ENCODE measurements at places on chromosomes 5 and 9.
A peak's percentile ranks its signal among the peaks of the same experiment; 100 is the strongest.

- peak; percentile 59 for DNase-seq
Observed at GRCh38 chr5:132190161-132190817, 37.4 kb downstream of the P4HA2 start.

GRCh38 chr9:130182381-130182909 is 10.2 kb downstream of the NCS1 start:
- DNase-seq: no peak

DNA sequence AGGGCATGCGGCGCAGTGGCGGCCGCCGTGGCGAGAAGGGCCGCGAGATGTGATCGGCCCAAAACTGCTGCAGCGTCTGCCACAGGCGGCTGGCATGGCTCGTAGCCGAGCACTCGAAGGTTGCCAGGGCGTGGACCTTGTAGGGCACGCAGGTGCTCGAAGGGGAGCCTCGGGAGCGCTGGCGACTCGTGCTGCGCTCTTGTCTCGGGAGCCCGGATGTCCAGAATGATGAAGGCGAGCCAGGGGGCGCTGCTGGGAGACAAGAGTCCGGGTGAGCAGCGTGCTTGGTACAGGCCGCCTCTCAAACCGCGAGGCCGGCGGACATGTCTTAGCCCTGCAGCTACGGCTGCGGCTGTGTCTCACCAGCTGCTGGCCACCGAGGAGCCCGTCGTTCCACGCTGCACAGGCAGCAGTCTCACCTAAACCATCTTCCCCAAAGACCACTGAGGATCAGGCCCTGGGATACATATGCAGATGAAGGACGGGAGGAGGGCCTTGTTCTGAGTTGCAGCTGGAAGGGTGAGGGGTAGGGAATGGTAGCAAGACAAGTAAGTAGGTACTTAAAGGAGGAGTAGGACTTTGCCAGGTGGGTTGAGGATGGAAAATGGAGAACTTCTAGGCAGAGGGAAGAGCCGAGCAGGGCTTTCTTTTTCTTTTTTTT is 1.7 kb downstream of the CBY3 start:
- peak; percentile 77 for DNase-seq

GRCh38 chr9:16530669-16531642 is 339.5 kb downstream of the BNC2 start:
- no peak for DNase-seq

GRCh38 chr5:173721601-173722232 is 105.3 kb upstream of the BOD1 start:
- no peak for DNase-seq

DNA sequence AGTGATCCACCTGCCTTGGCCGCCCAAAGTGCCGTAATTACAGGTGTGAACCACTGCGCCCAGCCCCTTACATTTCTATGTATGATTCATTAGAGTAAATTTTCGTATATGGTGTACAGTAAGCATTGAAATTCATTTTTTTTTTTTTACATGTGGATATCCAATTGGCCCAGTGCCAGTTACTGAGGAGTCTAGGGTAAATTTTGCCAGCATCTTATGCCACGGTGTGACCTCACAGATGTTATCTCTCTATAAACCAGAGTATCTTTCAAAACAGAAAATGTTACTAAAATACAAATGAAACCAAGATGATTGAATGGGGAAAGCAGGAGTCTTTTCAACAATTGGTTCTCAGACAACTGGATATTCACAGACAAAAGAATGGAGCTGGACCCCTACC is 64.7 kb downstream of the IPPK start:
- DNase-seq: no peak

GRCh38 chr9:128972956-128973355 is 25.5 kb downstream of the NUP188 start:
- no peak for DNase-seq

- no peak for DNase-seq
Observed at GRCh38 chr5:82734347-82734746, 342.8 kb downstream of the TMEM167A start.

DNA sequence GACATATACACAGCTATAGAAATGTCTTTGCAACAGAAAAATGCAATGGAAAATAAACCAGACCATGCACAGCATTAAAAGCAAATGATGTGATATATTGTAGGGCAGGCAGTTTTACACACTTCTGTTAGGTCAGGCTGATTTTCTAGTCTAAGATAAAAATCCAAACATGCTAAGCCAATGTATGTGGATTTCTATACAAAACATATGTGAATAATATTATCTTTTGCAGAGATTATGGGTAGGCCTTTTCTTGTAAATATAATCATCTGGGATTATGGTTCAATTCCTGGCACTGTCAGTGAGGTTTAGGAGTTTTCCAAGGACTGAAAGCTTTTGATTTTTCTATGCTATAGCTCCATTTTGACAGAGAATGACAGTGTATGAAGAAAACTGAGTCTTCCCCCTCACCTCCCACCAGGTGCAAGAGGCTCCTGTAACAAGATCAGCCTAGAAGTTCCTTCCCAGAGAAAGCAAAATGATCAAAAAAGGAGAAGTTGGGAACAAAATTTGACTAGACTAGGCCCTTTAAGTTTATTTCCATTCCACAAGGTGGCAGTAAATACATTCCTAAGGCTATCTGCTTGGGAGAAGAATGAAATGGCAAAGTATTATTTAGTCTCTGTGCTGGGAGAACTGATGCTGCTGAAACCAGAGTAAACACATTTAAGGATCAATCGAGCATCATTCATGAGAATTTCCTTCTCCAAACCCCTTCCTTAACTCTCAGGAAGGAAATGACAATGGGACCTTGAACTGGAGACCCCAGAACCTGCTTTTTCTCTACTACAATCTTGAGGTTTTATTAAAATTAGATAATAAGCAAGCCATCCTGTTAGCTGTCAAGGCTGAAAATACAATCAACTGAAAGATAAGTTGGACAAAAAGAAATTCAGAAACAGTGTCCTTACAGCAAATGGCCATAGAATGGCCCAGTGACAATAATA is 133.0 kb upstream of the TUT7 start:
- DNase-seq: no peak

DNA sequence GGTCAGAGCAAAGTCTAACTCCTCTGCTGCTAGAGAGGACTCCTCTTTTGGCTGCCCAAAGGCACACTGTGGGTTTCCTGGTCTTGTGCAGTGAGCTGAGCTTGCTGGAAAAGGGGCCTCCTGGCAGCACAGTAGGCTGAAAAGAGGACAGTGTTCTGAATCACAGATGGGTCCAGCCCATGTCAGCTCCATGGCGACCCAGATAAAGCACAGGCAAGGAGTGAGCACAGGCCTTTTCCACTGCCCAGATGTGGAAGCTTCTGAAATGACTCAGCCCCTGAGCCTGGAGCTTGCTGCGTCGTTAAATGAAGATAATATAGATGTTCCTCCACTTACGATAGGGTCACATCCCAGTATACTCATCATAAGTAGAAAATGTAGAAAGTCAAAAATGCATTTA is 8.1 kb downstream of the CCDC180 start:
- DNase-seq: no peak

- DNase-seq: no peak
Observed at GRCh38 chr5:176184608-176185132, 53.6 kb upstream of the SIMC1 start.

GRCh38 chr5:111227801-111228200 is 3.6 kb downstream of the CAMK4 start:
- DNase-seq: no peak

GRCh38 chr9:135082536-135082935 is 4.9 kb upstream of the OLFM1 start:
- DNase-seq: no peak

GRCh38 chr5:25119650-25120049 is 474.9 kb upstream of the CDH10 start:
- DNase-seq: no peak

DNA sequence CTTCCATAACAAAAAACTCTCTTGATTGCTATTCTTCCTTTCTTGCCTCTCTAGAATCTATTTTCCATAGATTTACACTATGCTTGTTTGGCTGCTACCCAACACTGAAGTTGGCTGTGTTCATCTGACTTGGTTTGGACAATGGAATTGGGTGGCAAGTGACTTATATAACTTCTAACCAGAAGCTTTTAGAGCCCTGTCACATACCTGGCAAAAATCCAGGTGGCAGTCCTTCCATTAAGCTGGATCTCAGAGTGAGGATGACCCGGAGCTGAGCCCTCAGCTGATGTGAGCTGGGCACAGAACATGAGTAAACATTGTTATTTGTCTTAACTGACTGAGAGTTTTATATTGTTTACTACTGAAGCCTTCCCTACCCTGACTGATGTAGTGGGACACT is 225.7 kb downstream of the TLR4 start:
- DNase-seq: no peak

DNA sequence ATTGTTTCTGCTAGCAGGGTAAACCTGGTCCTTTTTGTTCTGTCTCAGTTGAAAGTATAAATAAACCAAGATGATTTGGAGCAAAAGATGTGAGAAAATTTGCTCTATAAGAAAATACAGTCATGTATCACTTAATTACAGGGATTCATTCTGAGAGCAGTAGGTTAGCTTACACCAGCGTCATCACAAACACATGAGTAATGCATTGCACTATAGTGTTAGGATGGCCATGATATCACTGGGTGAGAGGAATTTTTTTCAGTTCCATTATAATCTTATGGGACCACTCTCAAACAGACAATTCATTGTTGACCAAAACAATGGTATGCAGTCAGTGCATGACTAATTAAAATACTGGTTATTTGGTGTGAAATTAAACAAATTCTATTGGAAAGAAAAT is 430.9 kb downstream of the CHSY3 start:
- no peak for DNase-seq

DNA sequence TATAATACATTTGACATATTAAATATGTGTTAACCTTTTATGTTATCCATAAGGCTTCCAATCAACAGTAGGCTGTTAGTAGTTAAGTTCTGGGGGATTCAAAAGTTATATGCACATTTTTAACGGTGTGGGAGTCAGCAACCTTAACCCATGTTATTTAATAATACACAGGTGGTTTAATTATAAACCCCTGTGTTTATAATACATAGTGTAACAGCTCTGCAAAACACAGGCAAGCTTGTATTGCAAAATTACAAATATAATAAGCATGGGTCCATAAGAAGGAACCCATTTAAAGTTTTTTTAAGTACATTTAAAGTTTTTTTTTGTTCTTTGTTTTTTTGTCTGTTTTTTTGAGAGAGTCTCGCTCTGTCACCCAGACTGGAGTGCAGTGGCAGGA is 14.5 kb upstream of the RAD23B start:
- DNase-seq: no peak

DNA sequence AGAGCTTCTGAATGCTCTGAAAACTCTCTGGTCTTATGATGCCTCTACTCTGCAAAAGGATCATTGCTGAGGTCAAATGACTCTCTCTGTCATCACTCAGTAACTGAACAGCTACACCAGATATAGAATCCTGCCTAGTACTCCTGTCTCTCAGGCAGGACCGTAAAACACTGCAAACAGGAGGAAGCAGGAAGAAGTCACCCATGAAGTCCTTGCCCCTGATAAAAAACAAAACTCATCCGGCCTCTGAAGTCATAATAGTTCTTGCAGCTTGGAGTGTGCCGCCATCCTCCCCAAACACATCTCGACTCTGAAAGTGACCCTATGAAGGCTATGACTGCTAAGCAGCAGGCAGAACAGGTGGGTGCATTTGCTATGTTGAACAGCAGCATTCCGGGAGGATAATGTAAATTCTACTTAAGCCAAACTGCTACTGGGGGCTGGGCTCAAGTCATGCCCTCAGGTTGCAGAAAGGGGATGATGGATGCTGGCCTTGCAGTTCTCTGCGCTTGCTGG is 81.9 kb upstream of the FAM169A start:
- no peak for DNase-seq

DNA sequence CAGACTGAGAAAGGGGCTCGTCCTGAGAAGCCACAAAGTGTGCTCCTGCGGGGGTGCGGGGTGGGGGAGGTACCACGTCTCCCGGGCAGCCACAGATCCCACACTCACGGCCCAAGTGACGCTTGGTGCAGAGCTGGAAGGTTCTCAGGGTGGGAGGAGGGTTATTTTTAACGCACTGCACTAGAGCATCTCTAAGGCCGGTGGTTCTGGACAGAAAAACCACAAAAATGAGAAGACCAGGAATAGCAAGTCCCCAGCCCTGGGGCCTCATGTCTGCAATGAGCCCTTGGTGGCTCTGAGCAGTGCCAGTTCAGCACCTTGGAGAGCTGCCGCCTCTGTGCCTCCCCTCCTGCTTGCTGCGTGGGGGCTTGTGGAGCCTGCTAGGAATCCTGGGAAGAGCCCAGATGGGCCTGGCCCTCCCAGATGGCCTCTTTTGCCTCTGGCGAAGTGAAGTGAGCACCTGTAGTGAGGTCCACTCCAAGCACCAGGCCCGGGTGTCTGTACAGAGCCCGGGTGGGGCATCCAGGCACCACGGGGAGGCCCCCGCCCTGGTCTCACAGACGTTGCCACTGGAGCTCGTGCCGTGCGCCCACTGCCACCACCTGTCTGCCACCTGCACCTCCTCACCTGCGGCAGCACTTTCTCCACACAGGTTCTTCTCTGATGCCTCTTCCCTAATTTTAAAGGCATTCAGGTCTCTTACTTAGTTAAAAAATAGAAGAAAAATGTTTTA is 48.9 kb upstream of the CACNA1B start:
- DNase-seq: peak; percentile 44

- DNase-seq: no peak
Observed at GRCh38 chr5:116573279-116573701, 1.3 kb downstream of the SEMA6A start.

GRCh38 chr5:31477516-31477915 is 54.4 kb downstream of the DROSHA start:
- no peak for DNase-seq
